ENCODE measurements at places on chromosomes 16 and 17.

- peak; percentile 36 for DNase-seq
Observed at GRCh38 chr17:14871921-14872320, 393.2 kb downstream of the PMP22 start.

DNA sequence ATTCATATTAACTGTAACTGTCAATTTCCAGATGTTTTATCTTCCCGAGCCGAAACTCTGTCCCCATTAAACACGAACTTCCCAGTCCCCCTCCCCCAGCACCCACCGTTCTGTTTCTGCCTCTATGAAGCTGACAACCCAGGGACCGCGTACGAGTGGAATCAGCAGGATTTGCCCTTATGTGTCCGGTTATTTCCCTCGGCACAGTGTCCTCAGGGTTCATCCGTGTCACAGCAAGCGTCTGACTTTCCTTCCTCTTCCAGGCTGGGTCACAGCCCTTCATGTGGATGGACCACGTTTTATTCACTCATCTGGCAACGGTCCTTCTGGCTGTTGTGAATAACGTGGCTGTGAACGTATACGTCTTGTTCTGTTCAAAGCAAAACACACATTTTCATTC, 31.3 kb downstream of the METRNL start:
- no peak for DNase-seq

GRCh38 chr17:6627019-6627418, 13.5 kb downstream of the KIAA0753 start:
- no peak for DNase-seq

GRCh38 chr16:81645266-81645694, 133.8 kb upstream of the PLCG2 start:
- DNase-seq, result no peak

DNA sequence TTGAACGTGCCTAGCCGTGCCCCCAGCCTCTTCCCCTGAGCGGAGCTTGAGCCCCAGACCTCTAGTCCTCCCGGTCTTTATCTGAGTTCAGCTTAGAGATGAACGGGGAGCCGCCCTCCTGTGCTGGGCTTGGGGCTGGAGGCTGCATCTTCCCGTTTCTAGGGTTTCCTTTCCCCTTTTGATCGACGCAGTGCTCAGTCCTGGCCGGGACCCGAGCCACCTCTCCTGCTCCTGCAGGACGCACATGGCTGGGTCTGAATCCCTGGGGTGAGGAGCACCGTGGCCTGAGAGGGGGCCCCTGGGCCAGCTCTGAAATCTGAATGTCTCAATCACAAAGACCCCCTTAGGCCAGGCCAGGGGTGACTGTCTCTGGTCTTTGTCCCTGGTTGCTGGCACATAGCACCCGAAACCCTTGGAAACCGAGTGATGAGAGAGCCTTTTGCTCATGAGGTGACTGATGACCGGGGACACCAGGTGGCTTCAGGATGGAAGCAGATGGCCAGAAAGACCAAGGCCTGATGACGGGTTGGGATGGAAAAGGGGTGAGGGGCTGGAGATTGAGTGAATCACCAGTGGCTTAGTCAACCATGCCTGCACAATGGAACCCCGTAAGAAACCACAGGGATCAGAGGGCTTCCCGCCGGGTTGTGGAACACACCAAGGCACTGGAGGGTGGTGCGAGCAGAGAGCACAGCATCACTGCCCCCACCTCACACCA, 724 bp downstream of the GAA start:
- peak; percentile 46 for DNase-seq

DNA sequence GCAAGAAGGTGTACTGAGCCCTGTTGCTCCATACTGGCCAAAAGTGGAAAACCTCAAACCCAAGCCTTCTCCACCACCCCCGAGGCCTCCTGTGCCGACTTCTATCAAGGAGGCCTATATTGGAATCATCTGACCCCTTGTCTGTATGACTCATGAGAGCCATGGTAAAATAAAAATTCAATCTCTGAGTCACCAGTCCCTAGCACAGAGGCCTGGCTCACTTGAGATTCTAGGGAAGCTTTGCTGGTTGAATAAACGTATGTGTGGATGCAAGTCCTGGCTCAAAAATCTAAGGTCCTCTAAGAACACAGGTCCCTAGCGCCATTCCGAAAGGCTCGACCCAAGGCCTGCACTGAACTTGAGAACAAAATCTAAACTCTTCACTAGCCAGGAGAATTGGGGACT, 15.0 kb downstream of the NSMCE1 start:
- DNase-seq, result peak; percentile 74

- DNase-seq, result peak; percentile 31
Observed at GRCh38 chr17:40168262-40168832, 8.9 kb upstream of the RAPGEFL1 start.

DNA sequence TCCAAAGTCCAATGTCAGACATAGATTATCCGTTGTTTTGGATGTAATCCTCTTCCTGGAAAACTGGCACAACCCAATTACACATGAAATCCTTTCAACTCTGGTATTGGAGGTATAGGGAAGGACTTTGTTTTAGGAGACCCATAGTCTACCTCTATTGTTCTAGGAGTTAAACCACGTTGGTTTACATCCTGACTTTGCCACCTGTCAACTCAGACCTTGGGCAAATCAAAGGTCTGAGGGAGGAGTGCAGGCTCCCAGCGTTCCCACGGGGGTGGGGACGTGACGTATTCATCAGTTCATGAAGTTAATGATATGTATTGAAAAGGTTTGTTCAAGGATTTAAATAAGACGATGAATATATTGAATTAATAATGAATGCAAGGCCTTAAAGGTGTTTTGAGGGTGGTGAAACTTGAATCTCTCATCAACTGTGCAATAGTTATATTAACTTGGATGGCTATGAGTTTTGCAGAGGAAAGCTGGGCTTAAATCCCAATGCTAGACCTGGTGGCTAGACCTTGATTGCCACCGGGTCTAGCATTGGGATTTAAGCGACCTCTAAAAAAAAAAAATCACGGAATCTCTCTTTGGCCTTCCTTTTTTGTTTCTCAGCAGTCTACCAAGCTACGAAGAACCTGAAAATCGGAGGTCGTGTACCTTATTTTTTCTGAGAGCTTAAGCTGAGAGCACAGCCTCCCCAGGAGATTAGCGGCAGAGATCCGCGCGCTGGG, 744 bp upstream of the NF1 start:
- no peak for DNase-seq

DNA sequence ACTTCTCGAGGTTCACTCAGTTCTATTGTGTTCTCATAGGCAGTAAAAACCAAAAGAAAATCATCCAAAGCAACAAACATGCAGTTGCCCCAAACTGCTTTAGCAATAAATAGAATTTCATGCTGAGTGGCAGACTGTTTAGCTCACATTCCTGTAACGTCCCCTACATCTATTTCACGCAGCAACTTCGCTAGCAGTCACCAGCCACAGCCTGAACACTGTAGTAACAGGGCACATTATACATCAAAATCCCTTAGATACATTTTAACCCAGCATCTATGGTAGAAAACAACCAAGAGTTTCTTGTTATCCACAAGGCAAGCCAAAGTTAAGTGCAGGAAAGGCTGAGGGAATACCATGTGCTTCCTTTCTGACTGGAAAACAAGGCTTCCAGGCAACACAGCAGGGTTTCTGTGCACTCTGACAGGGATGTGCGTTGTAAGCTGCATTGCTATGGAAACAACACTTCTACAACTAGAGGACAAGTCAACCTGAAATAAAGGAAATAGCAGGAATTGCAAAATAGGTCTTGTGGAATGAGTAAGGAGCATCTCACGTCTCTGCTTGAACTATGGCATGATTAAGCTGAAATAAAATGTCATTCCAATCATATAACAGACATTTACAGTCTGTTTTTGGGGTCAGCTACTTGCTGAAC, 55.4 kb downstream of the CFDP1 start:
- peak; percentile 98 for DNase-seq

- DNase-seq, result peak; percentile 73
Observed at GRCh38 chr17:40290629-40291280, 3.1 kb downstream of the CDC6 start.

GRCh38 chr17:17116406-17116805, 74.1 kb downstream of the MPRIP start:
- DNase-seq, result no peak

GRCh38 chr17:57543230-57543629, 201.9 kb downstream of the CCDC182 start:
- no peak for DNase-seq

GRCh38 chr17:13883659-13884058, 185.6 kb upstream of the COX10 start:
- DNase-seq, result no peak

DNA sequence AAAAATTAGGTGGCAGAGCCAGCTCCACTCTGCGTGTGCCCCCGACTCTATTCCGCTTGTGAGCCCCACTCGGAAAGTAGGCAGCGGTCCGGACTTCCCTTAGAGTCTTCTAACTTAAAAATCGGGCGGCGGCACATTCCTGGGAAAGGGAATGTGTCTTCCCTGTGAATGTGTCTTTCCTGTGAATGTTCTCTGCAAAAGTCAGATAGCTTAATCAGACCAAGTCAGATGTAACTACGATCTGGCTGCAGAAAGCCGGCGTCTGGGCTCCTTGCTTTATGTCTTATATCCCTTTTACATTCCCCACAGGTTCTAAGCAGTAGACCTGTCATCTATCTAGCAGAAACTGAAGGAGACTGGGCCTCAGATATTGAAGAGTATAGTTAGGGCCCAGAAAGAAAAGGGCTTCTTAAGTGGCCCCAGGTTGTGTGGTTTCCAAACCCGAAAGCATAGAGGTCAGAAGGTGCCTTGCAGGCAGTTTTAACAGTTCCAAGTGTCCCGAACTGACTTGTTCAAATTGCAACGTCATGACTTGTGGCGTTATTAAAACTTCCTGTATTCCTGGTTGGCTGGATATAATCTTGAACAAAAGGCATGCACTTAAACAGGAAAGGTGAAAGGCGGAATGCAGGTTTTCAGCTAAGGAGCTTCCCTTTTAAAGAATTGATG, 601 bp downstream of the PHKB start:
- peak; percentile 68 for DNase-seq

GRCh38 chr16:13041180-13041579, 139.8 kb downstream of the SHISA9 start:
- DNase-seq, result no peak

DNA sequence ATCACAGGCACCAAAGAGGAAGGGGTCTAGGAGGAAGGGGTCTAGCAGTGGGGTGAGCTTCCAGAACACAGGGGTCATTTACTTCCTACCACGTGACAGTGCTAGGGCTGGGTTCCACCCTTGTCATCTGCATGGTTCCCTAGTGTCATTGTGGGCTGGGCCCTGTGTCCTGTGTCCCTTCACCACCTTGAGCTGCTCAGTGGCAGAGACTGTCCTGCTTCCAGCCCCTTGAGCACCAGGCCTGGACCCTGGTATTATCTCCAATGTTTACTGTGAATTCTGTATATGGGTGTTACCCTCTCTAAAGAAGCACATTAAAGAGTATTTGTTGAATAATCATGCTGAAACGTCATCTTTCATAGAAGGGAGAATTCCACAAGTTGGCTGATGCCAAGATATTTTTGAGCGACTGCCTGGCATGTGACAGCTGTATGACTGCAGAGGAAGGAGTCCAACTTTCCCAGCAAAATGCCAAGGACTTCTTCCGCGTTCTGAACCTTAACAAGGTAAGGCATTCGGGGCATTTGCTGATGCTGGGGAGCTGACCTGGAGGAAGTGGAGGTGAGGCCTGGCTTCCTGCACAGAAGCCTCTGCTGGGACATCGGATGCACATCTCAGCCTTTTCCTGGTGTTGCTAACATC, 5.5 kb downstream of the NARF start:
- no peak for DNase-seq

DNA sequence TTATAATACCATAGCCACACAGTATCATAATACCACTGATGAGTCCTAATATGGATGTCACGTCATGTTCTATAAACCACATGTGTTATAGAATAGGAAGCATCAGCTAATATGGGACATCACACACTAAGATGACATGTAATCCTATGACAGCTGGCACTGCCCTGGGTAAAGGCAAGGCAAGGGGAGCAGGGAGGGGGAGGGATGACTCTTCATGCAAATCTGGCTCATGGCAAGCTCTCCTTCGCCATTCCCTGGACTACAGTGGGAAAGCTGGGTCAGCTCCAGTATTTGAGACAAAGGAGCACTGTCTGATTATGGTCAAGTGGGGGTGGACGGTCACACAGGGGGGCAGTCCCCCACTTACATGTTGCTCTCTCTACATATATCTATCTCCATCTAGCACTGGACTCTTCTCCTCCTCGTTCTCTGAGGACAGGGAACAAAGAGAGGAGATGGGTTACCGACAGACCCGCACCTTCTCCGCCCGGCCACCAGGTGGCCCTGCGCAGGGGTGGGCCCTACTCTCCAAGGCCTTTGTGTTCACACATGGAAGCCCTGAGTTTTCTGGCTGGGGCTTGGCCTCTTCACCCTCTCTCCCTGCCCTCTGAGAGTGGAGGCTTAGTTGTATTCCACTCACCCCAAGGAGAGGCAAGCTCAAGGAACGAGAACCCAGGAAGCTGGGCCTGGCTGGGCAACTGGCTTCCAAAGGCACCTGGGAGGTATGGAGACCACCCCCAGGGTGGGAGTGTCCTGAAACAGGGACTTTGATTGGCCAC, 23.4 kb upstream of the MPO start:
- peak; percentile 66 for DNase-seq

GRCh38 chr17:52159246-52160135, 977 bp upstream of the CA10 start:
- DNase-seq, result no peak

GRCh38 chr17:80930335-80931279, 61.0 kb upstream of the CHMP6 start:
- DNase-seq, result no peak

- DNase-seq, result no peak
Observed at GRCh38 chr17:36469733-36470132, 16.7 kb upstream of the ZNHIT3 start.

DNA sequence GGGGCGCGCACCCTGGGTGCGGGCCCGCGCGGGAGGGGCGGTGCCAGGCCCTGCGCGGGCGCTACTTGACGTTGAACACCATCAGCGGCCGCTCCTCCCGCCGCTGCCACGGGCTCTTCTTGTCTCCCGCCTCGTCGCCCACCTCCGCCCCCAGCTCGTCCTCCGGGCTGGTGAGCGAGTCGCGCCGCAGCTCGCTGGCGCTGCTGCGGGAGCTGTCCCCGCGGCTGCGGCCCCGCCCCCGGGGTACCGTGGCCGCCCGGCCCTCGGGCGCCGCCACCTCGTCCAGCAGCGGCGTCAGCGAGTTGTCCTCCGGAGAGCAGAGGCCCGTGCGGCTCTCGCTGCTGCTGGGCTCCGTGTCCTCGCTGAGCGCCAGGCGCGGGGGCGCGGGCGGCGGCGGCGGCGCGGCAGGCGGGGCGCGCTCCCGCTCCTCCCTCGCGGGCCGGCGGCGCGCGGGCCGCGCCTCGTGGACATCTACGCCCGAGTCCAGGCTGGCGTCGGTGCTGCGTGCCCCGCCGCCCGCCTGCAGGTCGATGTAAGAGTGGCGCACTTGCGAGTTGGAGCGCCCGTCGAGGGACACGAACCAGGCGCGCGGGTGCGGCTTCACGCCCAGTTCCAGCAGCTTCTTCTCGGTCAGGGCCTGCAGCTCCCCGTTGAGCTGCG, 8.7 kb downstream of the GRN start:
- peak; percentile 18 for DNase-seq

Measured in inflammatory macrophage treated with lipopolysaccharide for 1 hour (primary cell).